ENCODE measurements at places on chromosomes 3 and 15.
A peak's percentile ranks its signal among the peaks of the same experiment; 100 is the strongest.

DNA sequence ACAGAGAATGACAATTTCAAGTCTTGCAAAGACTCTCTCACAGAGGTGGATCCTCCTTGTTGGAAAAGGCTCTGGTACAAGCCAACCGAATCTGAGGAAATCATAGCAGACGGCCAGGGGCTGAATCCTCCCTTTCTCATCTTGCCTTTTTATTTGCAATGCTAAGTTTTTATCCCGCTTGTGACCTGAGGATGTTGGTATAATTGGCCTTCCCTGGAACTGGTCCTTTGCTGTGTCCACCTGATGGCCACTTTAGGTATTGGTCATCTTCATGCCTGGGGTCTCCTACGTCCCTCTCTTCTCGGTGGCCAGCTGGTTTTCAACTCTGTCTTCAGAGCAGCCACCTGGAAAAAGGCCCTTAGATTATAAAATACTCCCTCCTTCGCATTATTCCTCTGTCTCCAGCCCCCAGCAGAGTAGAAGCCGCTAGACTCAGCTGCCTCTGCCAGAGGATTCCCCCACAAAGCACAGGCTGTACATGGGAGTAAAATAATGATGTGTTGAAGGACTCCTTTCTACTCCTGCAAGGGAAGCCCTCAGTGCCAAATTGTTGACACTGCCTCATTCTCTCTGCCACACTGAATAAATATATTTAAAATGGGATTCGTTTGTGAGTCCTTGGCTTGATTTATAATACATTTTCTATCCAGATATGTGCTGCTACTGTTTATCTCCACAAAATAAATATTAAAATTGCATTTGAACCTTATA, 208.9 kb upstream of the CFAP20DC start:
- no peak for DNase-seq

DNA sequence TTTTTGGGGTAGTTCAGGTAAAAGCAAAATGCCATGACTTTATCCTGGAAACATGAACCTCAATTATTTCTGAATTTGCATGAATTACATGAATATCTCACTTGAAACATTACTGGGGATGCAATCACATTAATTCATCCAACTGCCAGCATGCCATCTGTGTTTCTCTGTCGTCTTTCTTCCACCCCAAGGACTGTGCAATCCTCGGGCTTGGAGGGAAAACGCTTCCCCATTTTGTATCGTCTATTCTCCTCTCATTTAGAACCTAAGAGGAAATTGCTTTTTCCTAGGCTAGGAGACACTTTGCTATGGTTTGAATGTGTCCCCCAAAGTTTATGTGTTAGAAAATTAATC, 109.4 kb downstream of the SQOR start:
- DNase-seq = no peak

DNA sequence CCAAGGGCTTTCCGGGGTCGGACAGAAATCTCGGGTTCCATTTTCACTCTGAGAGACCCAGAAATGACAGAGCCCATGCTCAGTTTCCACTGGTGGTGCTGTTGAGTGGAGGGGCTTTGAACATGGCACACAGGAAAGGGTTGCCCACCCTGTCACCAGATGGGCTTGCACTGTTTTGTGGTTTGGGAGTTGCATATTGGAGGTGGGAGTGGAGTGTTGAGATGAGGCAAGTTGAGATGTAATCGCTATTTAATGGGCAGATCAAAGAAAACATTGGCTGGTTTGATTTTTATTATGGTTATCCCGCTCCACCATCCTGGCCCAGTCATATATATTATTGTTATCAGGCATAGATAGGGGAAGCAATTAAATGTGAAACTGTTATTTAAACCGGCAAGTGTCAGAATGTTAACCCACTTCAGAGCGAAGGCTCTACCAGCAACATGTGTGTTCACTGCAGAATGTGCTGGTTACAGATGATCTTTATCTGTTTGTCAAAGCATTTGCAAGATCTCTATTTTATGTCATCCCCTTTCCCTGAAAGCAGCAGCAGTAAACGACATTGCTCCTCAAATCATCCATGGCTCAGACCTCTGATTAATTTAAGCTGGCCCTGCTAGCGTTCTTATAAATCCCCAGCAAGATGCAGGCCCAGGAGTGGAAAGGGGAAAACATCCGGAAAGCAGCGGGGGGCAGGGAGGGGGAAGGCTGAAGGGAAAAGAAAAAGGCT, 58.3 kb upstream of the TSEN2 start:
- DNase-seq = peak; percentile 23

DNA sequence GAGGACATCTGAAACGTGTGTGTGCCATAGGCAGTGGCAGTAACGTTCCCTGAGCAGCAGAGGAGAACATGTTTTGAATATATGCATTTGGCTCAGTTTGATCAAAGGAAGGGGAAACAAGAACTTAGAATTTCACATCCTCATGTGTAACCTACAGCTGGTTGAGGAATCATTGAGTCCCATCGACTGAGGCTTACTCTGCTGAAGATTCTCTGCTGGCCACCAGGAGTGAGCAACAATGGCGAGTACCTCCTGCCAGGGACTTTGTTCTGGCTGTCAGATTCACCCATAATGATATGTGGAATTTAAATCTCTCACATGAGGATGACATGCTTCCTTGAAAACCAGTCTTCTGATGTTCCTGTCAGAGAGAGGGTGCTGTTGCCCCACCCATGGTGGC, 21.3 kb downstream of the GORASP1 start:
- DNase-seq = no peak

GRCh38 chr15:87322265-87322664, 934.3 kb downstream of the NTRK3 start:
- DNase-seq = no peak

DNA sequence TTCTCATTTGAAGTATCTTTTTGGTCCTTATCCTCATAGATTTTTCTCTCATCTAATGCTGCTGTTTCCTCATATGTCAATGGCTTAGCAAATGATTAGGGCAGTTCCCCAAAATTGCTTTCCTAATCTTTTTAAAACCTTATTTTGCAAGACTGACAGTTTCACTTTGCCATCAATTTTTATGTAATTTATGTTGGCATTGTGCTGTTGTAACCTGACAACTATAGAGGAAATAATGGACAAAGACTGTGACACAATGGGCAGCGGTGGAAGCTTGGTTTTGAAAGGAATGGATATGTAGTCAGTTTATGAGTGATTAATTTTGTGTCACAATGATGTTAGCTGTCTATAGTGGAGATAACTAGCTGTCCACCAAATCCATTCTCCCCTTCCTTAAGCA, 10.6 kb upstream of the SH3BP5 start:
- DNase-seq = no peak

DNA sequence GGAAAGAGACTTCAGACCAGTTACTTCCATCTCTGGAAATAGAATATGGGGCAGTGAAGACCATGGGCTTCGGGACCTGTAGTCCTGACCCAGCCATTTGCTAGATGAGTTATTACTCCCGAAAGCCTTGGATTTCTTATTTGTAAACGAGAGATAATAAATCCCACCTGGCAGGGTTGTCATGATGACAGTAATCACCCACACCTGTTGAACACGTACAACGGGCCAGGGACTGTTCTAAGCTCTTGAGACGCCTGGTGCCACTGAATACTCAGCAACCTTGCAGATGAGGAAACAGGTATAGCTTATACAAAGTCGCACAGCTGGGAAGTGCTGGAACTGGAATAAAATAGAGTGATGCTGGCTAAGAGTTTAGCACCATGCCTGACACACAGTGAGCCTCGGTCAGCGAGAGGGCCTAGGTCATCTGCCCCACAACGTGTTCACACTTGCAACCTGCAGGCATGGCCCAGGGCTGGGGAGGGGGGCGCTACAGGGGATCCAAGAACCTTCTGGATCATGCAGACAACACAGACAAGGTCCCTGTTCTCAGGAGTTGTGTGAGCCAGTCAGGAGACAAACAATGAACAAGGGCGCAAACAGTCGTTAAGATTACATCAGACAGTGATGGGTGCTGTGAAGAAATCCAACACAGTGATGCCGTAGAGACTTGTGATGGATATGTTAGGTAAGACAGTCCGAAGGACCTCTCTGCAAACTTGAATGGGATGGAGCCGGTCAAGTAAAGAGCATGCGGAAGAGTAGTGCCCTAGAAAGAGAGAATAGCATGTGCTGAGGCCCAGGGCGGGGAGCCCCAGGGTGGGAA, 89.2 kb downstream of the CORO2B start:
- DNase-seq = no peak

GRCh38 chr15:35184646-35185045, 99.6 kb upstream of the NANOGP8 start:
- no peak for DNase-seq

DNA sequence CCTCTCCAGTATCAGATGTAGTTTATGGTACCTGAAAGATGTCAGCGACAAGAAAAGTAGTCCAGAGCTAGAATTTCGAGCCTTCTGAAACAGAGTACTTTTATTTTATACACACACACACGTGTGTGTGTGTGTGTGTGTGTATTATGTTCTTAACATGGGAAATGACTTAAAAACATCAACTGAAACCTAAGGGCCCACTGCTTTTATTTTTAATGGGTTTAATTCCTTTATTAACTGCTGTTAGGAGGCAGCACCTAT, 1.9 kb downstream of the TCF12 start:
- no peak for DNase-seq

DNA sequence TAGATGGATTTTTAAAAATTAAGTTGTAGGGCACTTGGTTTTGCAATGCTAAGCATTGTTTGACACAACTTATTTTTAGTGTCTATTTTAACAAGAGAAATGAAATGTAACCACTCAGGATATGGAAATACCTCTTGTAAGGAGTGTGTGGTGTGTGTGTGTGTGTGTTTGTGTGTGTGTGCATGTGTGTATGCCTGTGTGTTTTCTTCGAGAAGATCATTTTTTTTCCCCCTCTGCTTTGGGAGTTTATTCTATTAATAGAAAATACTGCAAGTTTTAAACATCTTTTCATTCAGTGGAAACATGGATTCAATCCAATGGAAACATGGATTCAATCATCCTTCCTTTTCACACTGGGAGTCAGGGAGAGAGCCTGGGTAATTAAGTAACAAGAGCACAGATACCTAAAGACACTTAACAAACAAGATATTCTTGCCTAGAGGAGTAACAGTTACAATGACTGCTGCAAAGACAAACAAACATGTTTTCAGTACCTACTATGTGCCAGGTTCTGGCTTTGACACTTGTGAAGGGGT, 567.2 kb upstream of the TBL1XR1 start:
- DNase-seq = no peak

GRCh38 chr15:66241087-66241907, 12.3 kb downstream of the MEGF11 start:
- DNase-seq = no peak

- no peak for DNase-seq
Observed at GRCh38 chr3:31227131-31227562, 305.6 kb upstream of the STT3B start.

DNA sequence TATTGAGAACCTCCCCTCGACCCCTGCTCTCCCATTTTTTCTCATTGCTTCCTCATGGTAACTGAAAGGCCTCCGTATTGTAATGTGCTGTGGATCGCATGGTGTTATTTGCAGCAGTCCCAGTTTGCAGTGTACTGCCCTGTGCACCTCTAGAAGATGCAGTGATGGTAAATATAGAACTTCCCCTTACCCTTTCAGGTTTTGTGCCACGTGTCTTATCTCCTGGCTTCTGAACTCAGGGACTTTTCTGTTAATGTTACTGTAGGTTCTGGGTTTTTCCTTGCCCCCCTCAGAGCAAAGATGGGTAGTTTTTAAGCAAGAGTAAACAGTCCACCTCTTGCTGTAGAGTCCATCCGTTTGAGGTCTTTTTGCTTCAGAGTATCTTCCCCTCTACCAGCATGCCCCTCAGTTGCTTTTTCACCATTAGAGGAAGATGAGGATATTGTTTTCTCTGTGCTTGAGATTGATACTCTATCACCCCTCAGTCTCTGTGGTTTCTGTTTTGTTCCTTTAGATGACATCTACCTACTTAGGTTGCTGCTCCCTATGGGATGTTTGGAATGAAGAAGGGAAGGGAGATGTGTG, 22.4 kb downstream of the CHD2 start:
- DNase-seq = no peak

DNA sequence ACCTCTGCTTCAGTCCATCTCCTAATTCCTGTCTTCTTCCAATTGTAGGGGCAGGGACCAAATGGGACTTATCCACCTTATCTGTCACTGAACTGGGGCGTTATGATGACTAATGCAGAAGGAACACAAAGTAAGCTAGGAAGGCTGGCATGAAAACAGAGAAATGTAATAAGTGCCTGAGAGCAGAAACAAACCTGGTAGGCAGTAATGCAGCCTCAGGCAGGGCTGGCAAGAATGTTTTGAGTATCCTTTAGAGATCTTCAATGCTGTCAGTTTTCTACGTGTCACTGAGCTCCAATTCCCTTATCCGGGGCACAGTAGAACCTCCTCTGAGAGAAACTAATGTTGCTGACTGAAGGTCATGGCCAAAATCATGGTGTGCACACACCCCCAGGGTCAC, 246.2 kb upstream of the TBL1XR1 start:
- no peak for DNase-seq

DNA sequence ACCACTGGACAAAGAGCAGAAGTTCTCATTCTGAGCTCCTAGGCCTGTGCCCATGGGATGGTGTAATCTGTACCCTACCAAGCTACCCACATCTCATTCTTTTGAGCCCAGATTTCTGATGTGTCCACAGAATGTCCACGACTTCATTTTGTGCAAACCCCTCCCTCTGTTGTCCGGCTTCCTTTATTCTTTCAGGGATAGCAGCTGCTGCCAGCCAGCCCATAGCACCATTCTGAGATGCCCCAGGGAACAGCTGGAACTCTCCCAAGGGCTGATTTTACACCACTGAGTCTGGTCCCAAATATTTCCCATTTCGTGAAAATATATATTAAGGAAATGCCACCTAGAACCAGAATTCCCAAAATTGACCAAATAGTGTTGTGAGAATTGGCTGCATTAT, 236.6 kb downstream of the SATB1 start:
- DNase-seq = no peak

DNA sequence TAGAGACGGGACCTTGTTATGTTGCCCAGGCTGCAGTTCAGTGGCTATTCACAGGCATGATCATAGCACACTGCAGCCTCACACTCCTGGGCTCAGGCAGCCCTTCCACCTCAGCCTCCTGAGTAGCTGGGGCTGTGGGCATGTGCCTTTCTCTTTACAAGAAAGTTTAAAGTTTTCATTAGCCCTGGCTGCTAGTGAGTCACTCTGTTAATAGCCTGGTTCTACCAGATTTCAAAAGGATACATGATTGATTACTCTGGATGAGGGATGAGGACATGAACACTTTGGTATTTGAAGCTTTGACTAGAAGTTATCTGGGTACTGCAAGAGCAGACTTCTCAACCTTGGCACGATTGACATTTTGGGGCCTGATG, 95.1 kb downstream of the DHX36 start:
- no peak for DNase-seq

DNA sequence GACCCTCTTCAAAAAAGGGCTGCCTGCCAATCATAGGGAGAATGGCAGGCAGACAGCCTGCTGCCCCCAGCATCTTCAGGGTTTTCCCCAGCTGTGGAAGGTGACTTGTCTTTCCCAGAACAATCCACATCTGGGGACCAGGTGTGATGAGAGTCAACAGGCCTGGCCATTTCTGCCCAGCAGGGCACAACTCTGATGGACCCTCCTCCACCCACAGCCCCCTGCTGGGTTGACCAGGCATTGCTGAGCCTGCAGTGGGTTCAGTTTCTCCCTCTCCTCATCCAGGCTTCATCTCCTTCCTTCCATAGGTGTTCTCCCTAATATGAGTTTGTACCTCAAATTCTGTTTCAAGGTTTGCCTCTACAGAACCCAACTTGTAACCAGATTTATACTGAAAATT, 111.0 kb downstream of the MINAR1 start:
- DNase-seq = no peak

All from activated CD4-positive, alpha-beta T cell treated with anti-CD3 and anti-CD28 coated beads, Interleukin-2, amount 50 U/mL, for 16 hours (primary cell).